ENCODE measurements at places on chromosomes 4 and X.

GRCh38 chr4:176784816-176785215 lies 7.9 kb downstream of the VEGFC start:
- no peak for DNase-seq

DNA sequence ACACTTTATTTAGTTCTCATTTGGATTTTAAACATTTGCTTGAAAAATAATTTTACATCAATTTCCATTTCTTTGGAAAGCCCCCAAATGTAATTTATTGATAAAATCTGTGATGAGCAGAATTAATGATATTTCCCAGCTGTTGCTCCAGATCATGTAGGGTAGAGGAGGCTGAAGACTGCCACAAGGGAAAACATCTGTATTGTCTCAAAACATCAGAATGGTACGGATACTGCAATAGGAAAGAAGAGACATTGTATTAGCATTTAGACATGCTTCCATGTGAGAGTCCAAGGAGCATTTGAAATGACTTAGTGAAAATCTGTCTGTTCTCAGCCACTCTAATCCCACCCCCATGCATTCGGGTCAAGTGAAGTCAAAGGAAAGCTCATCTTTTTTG lies 14.4 kb downstream of the ADH1A start:
- no peak for DNase-seq

- DNase-seq: no peak
These were observed 71.8 kb upstream of the GPR34 start for GRCh38 chrX:41616935-41617334.

DNA sequence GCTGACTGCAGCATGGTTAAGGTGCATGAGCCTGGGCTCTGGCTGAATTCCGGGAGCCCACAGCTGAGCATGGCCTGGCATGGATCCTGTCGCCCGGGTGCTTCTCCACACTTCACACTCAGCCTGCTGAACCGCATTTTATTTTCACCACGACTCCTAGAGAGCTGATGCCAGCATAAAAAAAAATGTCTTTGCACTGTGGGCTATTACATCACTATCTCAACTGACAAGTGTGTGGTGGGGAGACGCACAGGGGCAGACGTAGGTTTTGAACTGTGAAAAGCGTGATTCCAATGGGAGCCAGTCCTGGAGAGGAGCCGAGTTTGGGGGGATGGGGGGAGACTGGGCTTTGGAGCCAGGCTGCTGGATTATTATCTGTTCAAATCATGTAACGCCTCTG lies 36.8 kb downstream of the BCOR start:
- no peak for DNase-seq

- no peak for DNase-seq
These were observed 20.4 kb upstream of the TRIM60 start for GRCh38 chr4:165011403-165011802.

- DNase-seq: no peak
These were observed 33.6 kb downstream of the GSPT2 start for GRCh38 chrX:51776851-51777250.

DNA sequence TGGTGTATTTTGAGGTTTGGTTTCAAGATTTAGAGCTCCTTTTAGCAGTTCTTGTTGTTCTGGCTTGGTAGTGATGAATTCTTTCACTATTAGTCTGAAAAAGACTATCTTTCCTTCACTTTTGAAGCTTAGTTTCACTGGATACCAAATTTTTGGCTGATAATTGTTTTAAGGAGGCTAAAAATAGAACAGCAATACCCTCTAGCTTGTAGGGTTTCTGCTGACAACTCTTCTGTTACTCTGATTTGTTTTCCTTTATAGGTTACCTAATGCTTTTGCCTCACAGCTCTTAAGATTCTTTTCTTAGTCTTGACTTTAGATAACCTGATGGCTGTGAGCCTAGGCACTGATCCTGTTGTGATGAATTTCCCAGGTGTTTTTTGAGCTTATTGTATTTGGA lies 33.6 kb upstream of the HEPH start:
- DNase-seq: no peak

DNA sequence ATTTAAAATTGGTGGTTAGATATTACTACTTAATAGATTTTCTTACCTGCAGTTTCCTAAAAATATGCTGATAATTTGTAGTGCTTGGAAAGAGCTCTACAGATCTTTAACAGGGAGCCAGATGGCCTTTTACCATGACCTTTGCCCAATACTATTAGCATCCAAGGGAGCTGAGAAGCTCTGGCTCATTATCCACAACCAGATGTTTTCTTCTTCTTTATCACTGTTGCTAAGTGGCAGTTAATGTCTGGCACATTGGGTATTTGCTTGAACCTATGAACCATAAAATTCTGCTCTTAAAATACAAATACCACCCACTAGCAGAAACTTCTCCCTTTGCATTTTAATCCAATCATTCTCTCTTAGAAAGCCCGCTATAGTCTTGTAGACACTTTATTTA lies 1480.3 kb downstream of the C4orf33 start:
- DNase-seq: no peak

DNA sequence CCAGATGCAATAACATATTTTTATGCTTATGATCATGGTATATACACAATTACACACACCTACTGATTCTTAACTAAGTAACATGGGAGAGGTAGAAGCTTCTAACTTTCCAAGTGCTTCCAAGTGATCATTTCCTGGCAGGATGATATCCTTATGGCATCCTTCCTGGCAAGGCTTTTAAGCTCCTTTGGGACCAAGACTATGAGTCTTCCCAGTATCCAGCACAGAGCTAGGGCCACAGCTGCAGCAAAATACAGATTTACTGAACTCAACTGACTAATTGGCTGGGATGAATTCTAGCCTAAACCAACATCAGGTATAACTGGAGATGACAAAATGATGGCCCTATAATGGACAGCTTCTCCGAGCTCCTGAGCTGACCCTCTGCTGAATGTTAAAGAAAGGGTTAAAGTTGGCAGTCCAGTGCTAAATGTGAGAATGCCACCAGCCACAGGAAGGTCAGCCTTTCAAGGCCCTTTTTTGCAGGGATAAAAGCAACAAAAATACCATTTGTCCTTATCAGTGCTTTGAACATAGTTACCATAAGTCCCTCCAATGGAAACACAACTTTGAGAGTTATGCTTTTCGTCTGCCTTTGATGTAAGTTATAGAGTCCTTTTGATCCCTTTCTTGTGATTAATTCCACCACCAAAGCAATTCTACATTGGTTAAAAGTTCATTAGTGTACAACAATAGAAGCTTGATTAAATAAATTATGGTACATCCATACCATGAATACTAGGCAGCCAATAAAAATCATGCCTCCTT lies 73.4 kb downstream of the MGST2 start:
- no peak for DNase-seq

GRCh38 chr4:144754562-144755410 lies 108.8 kb downstream of the HHIP start:
- DNase-seq: no peak

DNA sequence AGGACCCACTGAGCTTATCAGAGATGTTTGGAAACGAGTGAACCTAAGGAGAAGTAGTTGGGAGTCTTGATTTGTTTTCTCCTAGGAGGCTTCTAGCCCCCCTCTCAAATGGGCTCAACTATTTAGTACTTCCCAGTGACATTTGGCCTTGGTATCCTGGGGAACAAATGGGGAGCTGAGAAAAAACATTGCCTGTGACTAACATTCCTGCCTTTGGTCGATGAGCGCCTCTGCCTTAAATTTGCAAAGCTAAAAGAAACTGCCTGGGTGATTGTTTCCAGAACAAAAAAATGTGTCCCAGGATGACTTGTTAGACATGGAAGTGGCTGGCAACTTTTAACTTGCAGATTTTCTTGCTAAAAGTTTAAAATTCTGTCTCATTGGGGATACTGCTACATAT lies 58.8 kb upstream of the IGFBP7 start:
- no peak for DNase-seq

GRCh38 chrX:39929379-39930025 lies 168.3 kb downstream of the BCOR start:
- DNase-seq: no peak

DNA sequence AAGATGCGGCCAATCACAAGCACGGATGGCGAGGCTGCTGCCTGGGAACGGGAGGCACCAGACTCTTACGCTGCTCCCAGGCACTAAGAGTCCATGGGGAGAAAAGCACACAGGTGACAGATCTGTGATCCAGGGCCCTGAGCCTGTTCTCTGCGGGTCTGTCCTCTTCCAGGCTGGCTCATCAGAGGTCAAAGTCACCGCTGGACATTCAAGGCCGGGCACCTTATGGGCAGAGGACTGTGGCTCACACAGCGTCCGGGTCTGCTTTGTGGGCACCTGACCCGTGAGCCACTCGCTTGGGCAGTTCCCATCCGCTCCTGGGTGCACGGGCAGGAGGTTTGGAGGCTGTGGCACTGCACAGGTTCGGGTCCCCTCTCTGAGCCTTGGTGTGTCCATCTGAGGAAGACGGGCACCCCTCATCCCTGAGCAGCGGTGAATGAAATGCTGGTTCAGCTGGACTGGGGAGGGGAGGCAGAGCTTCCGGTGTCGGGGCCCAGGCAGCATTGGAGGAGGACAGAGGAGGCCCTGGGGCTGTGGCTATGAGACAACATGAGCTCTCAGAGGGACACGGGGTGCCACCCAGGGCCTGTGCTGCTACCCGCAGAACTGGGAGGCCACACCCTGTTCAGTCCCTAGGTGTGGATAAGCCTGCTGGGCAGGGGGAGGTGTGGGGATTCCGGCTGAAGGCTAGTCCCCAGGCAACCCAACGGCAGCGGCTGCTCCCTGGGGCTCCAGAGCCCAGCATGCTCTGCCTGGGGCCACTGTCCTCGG lies 61.2 kb upstream of the AFAP1 start:
- DNase-seq: no peak

DNA sequence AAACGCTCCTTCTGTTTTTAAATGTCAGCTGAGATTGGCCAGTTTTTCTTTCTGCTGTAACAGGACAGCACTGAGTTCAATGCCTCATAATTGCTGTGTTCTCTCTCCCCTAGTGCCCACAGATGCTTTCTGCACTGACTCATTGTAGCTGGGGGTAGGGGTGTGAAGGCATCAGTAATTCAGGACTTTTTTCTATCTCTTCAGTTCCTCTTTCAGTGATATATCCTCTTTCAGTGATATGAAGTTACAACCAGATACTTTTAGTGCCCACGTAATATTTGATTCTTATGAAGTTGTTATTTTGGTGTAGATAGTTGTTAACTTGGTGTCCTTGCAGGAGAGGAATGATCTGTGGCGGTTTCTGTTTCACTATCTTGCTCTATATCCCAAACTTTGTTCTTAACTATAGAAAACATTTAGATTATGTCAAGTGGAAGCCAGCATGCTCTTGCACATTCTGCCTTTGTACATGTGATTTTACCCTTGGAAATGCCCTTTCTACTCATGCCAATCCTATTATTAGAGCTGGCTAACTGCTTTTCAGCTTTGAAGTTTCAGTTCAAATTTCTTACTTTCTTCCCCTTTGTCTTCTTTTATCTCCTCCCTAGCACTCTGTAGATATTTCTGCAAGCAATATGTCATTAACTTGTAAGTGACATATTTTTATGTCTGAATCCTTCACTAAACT lies 1258.4 kb downstream of the FAM133A start:
- no peak for DNase-seq

DNA sequence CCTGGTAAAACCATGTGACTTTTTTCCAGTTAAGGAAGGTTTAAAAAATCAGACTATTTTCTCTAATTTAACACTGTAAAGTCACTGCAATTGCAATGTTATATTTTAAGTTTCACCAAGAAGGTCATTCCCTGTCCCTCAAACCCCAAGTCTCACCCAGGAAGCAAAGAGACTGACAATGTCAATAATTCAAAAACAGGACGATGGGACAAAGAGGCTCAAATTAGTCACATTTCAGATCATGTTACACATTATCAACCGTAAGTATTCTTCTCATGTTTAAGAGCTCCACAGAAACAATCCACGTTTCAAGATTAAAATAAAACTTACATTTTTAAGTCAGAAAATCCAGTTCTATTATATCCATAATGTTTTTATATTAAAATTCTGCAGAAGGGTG lies 13.2 kb downstream of the SHISA3 start:
- DNase-seq: no peak

- DNase-seq: no peak
These were observed 447.4 kb downstream of the PCDH10 start for GRCh38 chr4:133596459-133596858.
